ENCODE measurements at places on chromosomes 6 and 20. TPM values are rescaled to one million over a fixed set of nuclear protein-coding genes. Genes with fewer than 3 reads are reported as not detected.

GRCh38 chr6:42511803-42512422 lies 51.9 kb upstream of the UBR2 start:
- H3K4me1 ChIP-seq: peaks cover 9% of the 10 kb centered on the region
- no peaks in the 10 kb centered on the region for H3K27me3 ChIP-seq
- no peak for DNase-seq

DNA sequence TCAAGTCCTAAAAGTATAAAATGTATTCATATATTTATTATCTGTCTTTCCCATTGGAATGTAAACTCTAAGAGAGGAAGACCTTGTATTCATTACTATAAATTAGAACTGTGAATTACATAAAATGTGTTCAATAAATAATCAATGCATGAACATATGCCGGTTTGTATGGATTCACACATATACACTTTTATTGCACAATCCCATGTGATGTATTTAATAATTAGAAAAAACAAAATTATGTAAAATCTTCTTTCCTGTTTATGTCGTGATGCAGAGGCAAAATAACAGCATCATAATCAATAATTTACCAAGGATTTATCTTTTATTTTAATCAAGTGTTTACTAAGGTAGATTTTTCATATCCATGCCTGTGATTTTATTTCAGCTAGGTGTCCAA lies 240.5 kb downstream of the KHDRBS2 start:
- no peaks in the 10 kb centered on the region for H3K4me1 ChIP-seq
- H3K36me3 ChIP-seq: no peaks in the 10 kb centered on the region
- no peak for DNase-seq

DNA sequence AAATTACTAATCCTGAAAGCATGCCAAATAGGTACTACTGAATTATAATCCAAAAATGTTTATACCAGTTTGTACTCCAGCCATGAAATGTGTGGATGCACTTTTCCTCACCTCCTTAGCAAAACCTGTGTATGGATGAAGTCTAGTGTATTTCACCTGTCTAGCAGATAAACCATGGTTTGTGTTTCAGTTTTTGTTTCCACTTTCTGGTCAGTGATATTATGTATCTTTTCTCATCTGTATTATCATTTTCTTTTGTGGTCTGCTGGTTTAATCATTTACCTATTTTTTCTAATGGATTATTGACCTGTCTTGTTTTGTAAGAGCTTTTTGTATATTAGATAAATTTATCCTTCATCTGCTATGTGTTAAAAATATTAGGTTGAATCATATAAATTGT lies 41.0 kb upstream of the TMEM217 start:
- no peak for DNase-seq
- H3K4me1 ChIP-seq: no peaks in the 10 kb centered on the region
- H3K36me3 ChIP-seq: peaks cover 42% of the 10 kb centered on the region

- no peak overlapping the region for H3K4me3 ChIP-seq
- no peaks in the 10 kb centered on the region for H3K4me1 ChIP-seq
- H3K27me3 ChIP-seq: no peaks in the 10 kb centered on the region
Measured at GRCh38 chr6:170099387-170099786, 191.5 kb downstream of the DLL1 start.

Gene AIF1
- not detected for total RNA-seq

Gene MYCT1
- not detected for total RNA-seq
